ENCODE measurements at places on chromosomes 7 and 10.

DNA sequence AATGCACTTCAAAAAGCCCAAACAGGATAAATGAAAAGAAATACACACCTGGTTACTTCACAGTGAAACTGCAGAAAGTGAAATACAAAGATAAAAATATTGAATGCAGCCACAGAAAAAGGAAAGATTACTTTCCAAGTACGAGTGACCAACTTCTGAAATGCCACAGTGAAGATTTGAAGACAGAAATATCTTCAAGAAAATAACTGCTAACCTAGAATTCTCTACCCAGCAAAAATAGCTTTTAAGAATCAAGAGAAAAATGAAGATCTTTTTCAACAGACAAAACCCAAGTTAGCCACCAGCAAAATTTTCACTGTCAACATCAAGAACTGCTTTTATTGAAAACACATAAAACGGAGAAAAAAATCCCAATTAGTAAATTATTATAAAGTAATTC is 46.2 kb downstream of the SMURF1 start:
- no peak for DNase-seq

GRCh38 chr10:133307776-133308420 is 774 bp downstream of the TUBGCP2 start:
- peak; percentile 80 for DNase-seq

GRCh38 chr10:102118867-102119266 is 1.3 kb downstream of the LDB1 start:
- no peak for DNase-seq

DNA sequence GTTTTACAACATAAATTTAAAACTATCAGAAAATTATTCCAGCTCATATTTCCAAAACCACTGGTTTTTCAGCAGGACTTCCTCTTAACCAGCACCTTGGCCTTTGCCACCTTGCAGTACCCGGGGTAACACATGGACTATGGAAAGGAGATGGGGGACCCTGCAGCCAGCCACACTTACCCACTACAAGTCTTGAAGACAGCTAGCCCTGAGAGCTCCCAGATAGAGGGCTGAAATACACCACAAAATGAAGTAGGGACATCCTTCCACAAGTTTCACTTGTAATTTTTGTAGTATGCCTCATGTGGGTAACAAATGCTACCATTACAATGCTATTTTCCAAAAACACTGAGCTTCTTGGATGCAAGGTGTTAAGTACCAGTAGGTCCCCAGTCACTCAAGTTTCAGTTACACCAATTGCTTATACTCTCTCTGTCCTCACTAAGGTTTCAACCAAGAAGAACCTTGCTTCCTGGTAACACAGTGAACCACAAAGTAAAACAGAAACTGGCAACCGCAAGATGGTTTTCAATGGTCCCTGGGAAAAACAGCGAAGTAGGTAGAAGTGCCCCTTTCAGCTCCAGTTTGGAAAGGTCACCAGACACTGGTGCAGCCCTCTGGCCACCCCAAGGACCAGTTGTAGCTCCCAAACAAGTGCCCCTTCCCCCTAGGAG is 110.9 kb downstream of the SGMS1 start:
- no peak for DNase-seq

DNA sequence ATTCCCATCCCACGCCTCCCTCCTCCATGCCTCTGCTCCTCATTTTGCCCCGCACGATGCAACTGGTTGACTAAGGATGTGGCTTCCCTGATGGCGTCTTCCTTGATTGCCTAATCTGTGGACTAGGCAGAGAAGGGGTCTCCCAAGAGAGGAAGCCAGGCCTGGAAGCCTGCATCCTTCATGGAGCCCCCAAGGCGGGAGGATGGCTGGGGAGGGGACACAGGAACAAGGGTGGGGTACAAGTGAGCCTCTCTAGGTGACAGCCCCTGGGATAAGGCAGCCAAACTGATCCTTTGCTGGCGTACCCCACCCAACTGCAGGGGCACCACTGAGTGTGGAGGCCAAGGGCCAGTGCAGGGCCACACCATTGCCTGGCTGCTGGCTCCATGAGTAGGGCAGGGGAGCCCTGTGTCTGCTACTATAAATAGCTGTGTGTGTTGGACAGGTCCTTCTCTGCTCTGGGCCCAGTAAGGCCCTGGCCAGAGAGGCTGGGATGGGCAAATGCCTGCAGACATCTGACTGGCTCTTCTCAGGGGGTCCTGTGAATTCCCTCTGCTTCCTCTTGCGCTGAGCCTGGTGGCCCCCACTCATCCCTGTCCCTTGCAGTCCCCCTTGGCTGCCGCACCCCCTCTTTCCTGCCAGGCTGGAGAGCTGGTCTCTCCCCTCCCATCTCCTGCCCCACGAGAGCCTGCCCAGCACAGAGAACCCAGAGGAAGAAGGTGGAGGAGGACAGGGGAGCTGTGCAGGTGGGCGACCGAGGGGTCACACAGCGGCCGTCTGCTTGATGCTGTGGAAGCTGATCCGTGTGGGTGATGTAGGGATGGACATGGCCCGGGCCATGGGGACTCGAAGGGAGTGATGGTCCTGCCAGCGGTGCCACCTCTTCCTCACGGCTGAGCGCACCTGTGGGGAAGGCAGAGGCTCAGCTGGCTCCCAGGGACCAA is 29.3 kb downstream of the CRHR2 start:
- peak; percentile 23 for DNase-seq

GRCh38 chr7:12069757-12070156 is 141.3 kb upstream of the TMEM106B start:
- no peak for DNase-seq

DNA sequence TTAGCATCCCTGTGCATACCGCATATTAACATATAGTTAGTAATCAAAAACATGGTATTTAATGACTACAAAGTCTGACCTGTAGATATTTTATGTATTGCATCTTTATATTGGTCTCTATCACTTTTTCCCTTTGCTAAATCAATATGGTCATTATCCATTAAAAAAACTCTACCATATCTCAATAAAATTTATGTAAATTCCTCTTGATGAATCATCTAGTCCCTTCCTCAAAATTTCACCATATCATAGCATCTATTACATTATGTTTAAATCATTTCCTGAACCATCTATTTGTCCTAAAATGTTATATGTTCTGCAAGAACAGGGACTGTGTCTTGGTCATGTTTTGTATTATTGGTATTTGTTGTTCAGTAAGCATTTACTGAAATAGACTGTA is 7.7 kb upstream of the ING3 start:
- no peak for DNase-seq

GRCh38 chr10:52688899-52689298 is 83.7 kb downstream of the MBL2 start:
- no peak for DNase-seq

DNA sequence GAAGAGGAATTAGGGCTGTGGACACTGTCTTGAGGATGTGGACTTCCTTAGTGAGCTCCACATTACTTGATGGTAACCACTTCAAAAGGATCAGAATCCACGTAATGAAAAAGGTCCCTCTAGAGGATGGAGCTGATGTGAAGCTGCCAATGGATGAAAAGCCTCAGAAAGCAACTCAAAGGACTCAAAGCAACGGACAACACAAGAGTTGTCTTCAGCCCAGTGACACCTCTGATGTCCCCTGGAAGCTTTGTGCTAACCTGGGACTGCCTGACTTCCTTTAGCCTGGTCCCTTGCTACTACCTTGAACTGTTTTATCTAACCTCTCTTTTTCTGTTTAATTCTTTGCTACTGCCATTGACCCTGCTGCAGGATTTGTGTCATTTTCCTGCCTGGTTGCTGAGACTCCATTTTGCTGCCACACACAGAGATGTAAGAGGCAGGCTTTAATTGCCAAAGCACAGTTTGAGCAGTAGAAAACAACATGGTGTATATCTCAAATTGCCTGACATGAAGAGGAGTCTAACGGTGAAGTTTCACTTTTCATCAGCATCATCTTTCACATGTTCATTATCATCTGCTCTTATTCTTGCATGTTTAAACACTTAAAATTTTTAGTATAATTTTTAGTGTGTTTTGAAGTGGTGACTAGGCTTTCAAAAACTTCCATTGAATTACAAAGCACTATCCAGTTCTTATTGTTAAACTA is 11.1 kb upstream of the SGCE start:
- DNase-seq: no peak

DNA sequence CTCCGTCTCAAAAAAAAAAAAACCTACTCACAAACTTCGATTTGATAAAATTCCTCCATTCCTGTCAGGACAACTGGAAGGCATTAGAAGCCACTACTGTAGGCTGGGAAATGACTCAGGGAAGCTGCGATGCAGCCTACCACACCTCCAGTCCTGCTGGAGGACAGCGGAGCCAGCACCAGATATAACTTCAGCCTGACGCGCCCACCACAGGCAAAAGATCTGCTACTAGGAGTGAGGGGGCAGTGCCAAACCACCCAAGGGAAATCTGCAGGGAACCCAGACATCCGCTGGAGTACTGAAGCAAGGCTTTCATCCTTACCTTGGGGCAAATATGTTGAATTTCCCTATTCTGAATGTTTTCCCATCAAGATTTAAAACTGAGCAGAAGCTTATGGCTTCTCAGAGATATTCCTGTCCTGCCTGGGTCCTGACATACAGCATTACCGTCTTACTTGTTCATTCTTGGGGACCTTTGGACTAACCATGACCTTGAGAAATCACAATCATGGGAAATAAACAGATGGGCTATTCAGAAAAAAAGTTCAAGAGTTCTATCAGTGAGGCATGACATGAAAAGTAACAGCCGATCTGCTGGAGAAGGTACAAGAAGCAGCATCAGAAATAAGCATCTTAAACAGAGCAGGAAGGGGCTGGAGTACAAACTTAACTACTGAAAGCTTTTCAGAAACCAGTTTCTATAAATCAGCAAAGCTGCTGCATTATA is 20.4 kb downstream of the BCCIP start:
- DNase-seq: no peak

DNA sequence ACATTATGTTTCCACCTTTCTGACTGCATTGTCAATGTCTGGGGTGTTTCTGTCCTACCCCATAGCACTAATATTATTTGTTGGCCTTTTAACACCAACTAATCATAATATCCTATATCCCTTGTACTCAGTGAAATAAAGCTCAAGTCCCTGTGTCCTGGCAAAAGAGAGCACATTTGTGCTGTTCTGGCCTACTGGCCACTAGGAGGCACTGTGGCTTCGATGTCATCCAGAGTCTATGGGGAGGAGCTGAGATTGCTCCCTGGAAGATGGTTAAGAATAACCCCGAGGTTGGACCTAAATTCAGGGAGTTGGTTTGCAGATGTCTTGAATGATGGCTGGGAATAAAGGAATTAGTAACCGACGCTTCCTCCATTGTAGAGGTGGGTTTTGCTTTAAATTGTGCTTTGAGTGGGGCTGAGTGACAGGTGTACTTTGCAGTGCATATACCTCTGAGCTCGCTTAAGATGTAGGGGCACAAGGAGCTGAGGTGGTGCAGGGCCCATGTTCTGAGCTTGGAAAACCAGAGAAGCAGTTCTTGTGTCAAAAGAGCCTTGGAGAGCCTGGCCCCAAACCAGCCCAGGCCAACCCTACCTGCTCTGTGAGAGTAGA is 191.2 kb upstream of the PRSS1 start:
- peak; percentile 49 for DNase-seq

- DNase-seq: no peak
Measured at GRCh38 chr7:80596933-80597517, 41.4 kb upstream of the CD36 start.

GRCh38 chr7:11078247-11078834 is 104.7 kb downstream of the PHF14 start:
- no peak for DNase-seq

GRCh38 chr7:43112941-43113621 is 634 bp downstream of the HECW1 start:
- no peak for DNase-seq

GRCh38 chr7:155316427-155317113 is 18.9 kb downstream of the INSIG1 start:
- no peak for DNase-seq

- no peak for DNase-seq
Measured at GRCh38 chr7:42614636-42615035, 297.2 kb downstream of the C7orf25 start.

GRCh38 chr10:122117475-122117874 is 128.5 kb downstream of the TACC2 start:
- DNase-seq: no peak

DNA sequence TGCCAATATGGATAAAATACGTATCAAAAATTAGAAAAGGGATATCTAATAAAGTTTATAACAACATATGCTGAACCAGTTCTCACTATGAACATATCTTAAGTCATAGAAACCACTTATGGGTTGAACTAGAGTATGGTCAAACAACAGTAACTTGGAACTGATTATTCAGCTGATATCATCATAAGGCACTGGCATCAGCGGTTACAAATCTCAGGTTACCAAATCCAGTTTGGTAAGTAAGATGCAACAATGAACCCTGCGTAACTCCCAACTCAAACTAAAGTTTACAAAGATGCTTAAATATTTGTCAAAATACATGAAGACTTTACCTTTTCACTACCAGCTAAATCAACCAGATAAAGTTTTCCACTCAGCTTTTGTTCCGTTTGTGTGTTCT is 19.3 kb downstream of the KIF5B start:
- DNase-seq: no peak

DNA sequence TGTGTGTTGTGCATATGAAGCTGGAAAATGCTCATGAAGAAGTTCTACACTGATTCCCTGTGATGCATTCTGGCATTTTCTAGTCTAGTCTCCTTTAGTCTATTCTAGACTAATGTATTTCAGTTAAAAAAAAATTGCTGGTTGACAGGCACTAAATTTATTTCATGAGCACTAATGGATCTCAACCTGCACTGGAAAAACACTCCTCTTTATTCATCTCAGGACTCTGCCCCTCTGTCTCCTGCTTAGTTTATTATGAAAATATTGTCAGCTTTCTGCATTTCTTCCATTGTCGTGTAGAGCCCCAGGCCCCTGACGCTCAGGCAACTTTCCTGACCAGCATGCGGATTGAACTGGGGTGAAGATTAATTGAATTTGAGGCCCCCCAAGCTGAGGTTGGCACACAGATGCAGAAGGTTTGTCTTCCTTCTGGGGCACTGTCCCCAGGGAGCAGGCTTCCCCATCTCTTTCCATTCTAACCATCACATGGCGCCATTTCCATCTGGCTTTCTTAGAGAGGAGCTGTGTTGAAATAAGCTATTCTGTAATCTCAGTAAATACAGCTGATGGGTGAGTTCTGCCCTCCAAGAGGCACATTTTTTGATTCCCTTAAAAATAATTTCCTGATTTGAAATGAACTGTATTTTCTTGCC is 128.7 kb downstream of the INSYN2A start:
- DNase-seq: no peak

DNA sequence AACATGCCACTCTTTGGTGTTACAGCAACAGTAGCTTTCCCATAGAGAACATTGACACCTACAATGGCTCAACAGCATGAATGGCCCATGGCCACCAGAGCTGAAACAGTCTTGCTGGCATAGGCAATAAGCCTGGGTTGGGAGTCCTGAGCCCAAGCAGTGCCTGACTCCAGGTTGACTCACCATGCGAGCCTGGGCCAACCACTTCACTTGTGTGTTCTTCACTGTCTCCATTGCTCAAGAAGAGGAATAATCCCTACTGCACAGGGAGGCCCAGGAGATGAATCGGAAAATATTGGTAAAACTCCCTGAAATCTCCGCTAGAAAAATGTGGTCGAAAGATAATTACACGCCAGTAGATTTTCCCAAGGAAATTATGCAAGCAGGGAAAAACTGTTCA is 89.2 kb upstream of the INHBA start:
- no peak for DNase-seq

GRCh38 chr10:11835704-11836103 is 12.5 kb downstream of the PROSER2 start:
- no peak for DNase-seq
